ENCODE measurements at places on chromosomes 16 and 17. TPM values are rescaled to one million over a fixed set of nuclear protein-coding genes. Genes with fewer than 3 reads are reported as not detected.
A peak's percentile ranks its signal among the peaks of the same experiment; 100 is the strongest.

DNA sequence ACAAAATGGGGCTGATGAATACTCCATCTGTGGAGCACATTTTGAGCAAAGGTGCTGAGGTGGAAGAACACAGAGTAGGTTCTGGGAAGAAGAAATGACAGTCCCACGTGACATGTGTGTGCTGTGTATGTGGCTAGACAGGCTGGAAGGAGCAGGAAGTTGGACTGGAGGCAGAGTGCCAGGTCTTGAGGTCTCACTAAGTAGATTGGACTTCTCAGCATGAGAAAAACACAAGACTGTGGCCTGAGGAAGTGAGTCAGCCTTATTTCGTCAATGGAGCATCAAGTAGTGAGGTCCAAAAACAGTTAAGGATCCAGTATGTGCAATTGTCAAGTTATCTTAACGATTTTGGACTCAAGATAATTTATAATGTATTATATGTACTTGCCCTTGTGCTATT lies 736.5 kb downstream of the KCNJ2 start:
- H3K27ac ChIP-seq: no peak overlapping the region
- DNase-seq: peak; percentile 100
- H3K36me3 ChIP-seq: no peaks in the 10 kb centered on the region

DNA sequence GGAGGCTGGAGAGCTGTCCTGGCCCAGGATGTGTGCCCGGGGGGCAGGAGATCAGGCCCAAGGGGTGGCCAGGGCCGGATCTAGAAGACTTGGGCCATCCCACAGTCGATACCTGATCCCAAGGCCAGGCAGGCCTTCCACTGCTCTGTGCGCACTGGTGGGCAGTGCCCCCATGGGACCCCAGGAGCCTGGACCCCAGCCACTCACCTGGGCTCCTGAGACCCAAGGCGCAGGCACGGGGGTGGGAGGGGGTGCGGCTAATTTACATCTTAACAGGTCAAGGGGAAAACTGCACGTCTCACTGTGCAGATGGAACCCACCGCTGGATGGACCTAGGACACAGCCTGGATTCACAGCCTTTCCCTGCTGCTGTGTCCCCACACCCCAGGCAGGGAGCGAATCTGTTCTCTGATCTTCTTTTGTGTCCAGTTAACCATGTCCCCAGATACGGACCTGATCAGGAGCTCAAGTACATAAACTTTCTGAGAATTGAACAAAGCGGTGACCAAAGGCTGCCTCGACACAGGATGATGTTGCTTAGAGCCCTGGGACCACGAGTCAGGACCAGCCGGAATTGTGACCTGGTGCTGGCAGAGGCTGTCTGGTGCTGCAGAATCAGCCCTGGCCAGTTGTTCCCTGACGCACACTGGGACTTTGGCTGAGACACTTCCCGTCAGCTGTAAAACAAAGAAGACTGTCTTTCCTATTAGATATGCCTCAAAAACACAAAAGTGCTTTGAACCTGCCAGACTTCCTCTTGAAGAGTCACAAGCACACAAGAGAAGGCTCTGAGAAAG lies 60.6 kb downstream of the TNFRSF13B start:
- no peak overlapping the region for H3K27ac ChIP-seq
- no peak overlapping the region for H3K4me3 ChIP-seq
- H3K36me3 ChIP-seq: no peaks in the 10 kb centered on the region
- H3K27me3 ChIP-seq: peaks cover 6% of the 10 kb centered on the region

- no peak overlapping the region for H3K27ac ChIP-seq
- H3K4me1 ChIP-seq: no peaks in the 10 kb centered on the region
- no peaks in the 10 kb centered on the region for H3K27me3 ChIP-seq
- no peaks in the 10 kb centered on the region for H3K36me3 ChIP-seq
- DNase-seq: peak; percentile 43
Measured at GRCh38 chr17:70622368-70623260, 453.3 kb downstream of the KCNJ2 start.

DNA sequence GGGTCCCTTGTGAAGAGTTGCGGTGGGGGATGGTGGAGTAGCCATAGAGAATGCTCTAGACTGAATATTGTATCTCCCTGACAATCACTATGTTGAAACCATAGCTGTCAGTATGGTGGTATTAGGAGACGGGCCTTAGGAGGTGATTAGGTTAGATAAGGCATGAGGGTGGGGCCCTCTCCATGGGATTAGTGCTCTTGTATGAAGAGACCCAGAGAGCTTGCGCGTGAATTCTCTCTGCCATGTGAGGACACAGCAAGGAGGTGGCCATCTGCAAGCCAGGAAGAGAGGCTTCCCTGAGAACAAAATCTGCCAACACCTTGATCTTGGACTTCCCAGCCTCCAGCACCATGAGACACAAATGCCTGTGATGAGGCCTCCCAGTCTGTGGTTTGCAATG lies 34.5 kb upstream of the MGAT5B start:
- H3K4me1 ChIP-seq: no peaks in the 10 kb centered on the region
- no peak for DNase-seq
- H3K36me3 ChIP-seq: no peaks in the 10 kb centered on the region
- no peak overlapping the region for H3K4me3 ChIP-seq
- H3K27me3 ChIP-seq: peaks cover 2% of the 10 kb centered on the region
- no peak overlapping the region for H3K27ac ChIP-seq

DNA sequence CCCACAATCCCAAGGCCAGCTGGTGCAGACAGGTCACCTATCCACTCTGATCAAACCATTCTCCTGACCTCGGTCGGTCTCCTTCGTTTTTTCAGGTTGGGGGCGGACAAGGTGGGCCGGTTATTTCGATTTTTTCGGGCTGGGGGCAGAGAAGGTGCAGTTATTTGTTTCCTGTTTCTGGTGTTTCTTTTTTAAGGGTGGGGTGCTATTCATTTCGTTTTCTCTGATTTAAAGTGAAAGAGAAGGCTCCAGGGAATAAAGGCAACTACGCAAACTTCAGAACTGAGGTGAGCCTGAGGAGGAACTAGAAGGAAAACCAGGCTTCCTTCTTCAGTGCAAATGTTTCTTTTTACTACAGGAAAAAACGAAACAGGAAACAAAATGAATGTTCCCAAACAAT lies 64.8 kb downstream of the ANKRD11 start:
- H3K27ac ChIP-seq: no peak overlapping the region
- H3K4me1 ChIP-seq: peaks cover 17% of the 10 kb centered on the region
- no peak for DNase-seq
- H3K36me3 ChIP-seq: no peaks in the 10 kb centered on the region
- H3K27me3 ChIP-seq: no peaks in the 10 kb centered on the region

GRCh38 chr17:56482229-56482628 lies 111.3 kb upstream of the NOG start:
- H3K4me3 ChIP-seq: no peak overlapping the region
- H3K36me3 ChIP-seq: no peaks in the 10 kb centered on the region
- no peak overlapping the region for H3K27ac ChIP-seq
- no peaks in the 10 kb centered on the region for H3K4me1 ChIP-seq
- H3K27me3 ChIP-seq: no peaks in the 10 kb centered on the region
- DNase-seq: no peak

GRCh38 chr17:46782250-46782953 lies 36.1 kb downstream of the WNT3 start:
- no peaks in the 10 kb centered on the region for H3K36me3 ChIP-seq
- no peak overlapping the region for H3K4me3 ChIP-seq
- no peaks in the 10 kb centered on the region for H3K27me3 ChIP-seq
- H3K27ac ChIP-seq: no peak overlapping the region
- no peak for DNase-seq
- H3K4me1 ChIP-seq: no peaks in the 10 kb centered on the region

DNA sequence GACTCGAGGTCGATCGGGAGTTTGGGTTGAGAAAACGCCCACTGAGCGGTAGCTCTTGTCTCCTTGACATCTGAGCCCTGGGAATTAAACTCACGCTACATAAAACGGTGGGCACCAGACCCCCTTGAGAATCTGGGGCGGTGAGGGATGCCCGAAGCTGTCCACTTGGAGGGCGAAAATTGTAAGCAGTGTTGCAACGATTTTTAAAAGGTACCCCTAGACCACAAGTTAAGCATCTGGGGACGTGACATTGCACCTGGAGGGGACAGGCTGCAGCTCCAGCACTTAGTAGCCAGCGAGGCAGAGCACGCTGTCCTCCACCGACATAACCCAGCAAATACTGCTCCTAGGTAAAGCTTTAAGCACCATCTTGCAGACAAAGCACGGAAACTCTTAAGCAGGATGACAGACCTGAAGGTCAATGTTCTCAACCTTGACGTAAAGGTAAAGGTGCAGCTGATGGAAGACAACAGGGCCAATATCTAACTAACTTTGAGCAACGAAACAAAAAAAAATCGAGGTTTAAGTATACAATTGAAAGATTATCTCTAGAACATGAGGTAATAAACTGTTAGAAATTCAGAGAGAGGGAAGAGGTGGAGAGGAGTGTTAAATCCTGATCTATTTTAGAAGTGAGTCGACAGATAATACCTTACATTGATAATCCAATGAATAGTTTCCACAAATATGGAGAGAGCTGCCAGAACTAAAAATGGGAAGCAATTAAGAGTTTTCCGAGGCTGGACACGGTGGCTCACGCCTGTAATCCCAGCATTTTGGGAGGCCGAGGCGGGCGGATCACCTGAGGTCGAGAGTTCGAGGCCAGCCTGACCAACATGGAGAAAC lies 921 bp upstream of the CDR2 start:
- peak overlapping the region; percentile 61 for H3K4me3 ChIP-seq
- peaks cover 3% of the 10 kb centered on the region for H3K4me1 ChIP-seq
- H3K36me3 ChIP-seq: no peaks in the 10 kb centered on the region
- no peak for DNase-seq

DNA sequence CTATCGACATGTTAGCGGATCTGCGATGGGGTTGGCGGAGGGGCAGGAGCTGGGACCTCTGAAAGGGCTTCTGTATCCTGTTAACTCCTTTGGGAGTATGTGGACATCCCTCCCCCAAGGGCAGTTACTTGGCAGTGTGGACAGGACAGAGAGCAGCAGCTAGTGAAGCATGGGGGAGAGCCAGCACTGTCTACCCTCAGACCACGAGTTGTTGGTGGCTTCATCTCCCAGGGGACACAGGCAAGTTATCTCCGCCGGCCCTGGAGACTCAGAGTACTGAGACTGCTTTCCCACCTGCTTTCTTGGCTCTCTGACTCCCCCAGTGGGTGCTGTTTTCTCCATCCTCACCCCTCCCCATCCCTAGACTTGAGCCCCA lies 5.3 kb upstream of the GFAP start:
- H3K27me3 ChIP-seq: peaks cover 2% of the 10 kb centered on the region
- H3K27ac ChIP-seq: no peak overlapping the region
- H3K4me3 ChIP-seq: no peak overlapping the region
- DNase-seq: no peak

DNA sequence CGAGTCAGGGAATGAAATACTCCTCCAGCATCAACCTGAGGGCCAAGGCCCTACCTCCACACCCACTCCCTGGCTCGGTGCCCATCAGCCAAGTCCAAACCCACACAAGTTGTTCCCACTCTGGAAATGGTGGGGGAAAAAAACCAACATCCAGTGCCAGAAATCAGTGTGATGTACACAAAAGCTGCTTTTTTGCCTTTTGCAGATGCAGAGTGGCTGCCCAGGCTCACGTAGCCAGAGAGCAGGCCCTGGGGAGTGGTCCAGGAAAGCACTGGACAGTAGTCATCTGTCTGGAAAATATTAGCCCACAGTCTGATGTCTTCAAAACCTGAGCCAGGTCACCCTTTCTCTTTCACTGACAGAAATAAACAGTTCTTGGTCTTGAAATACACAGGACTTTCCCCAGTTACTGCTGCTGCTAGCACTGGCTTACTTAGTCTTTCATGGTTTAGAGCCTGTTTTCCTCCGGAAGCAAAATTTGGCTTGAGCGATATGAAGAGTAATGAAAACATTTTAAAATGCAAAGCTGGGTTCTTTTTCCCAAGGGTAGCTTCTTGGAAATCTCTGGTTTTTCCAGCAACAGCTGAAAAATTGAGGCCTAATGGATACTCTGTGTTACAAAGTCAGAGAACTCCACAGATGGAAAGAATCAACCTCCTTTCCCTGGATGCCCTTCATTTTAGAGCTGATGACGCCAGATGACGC lies 18.2 kb upstream of the NOS2 start:
- no peak overlapping the region for H3K27ac ChIP-seq
- DNase-seq: no peak
- H3K36me3 ChIP-seq: no peaks in the 10 kb centered on the region
- no peaks in the 10 kb centered on the region for H3K4me1 ChIP-seq
- H3K27me3 ChIP-seq: no peaks in the 10 kb centered on the region

DNA sequence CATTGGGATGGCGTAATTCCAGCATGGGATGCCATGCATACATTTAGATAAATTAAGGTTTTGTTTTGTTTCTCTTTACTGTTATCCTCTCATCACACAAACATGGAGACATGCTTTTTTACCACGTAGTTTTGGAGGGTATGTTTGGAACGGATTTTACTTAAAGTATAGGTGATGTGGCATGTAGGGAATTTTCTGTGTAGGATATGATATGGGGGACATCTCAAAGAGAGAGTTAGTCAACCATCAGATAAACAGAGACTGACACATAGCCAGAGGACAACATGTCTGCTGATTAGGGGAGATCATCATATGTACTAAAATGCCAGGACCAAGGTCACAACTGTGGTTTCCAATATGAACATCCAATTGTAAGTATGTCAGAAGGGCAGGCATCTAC lies 503.9 kb downstream of the HAPSTR1 start:
- no peaks in the 10 kb centered on the region for H3K27me3 ChIP-seq
- H3K36me3 ChIP-seq: no peaks in the 10 kb centered on the region
- no peak for DNase-seq
- H3K27ac ChIP-seq: no peak overlapping the region
- no peaks in the 10 kb centered on the region for H3K4me1 ChIP-seq

DNA sequence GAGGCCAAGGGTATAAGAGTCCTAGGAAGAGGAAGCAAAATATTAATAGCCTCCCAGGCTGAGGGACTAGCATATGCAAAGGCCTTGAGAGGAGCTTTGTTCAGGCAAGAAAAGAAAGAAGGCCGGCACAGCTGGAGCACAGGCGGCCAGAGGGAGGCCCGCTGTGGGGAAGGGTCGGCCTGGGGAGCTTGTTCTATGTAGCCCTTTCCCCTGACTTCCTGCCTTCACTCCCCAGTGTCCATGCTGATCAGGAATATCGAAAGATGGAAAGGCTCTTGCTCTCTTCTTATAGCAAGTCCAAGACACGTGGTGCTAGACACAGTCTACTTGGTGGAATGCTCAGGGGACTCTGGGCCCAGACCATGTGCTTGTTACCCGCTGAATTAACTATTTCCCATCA lies 27.4 kb upstream of the HAS3 start:
- no peak overlapping the region for H3K4me3 ChIP-seq
- H3K4me1 ChIP-seq: peaks cover 2% of the 10 kb centered on the region
- H3K27me3 ChIP-seq: no peaks in the 10 kb centered on the region
- no peaks in the 10 kb centered on the region for H3K36me3 ChIP-seq

IGF2BP1 gene
- under 0.01 TPM for total RNA-seq

GAST gene
- total RNA-seq: not detected

NPIPA7 gene
- 1.7 TPM for total RNA-seq

HSD11B2 gene
- under 0.01 TPM for total RNA-seq

ENPP7 gene
- total RNA-seq: not detected

DRC7 gene
- total RNA-seq: under 0.01 TPM

Measured in fibroblast of lung (primary cell).